ENCODE measurements at places on chromosomes 2 and 18.

GRCh38 chr18:35968278-35968880 lies 4.1 kb upstream of the RMP24 start:
- no peak for DNase-seq

- no peak for DNase-seq
Observed at GRCh38 chr2:230889911-230890601, 25.3 kb downstream of the ITM2C start.

- DNase-seq: no peak
Observed at GRCh38 chr2:75416420-75417342, 144.1 kb downstream of the EVA1A start.

DNA sequence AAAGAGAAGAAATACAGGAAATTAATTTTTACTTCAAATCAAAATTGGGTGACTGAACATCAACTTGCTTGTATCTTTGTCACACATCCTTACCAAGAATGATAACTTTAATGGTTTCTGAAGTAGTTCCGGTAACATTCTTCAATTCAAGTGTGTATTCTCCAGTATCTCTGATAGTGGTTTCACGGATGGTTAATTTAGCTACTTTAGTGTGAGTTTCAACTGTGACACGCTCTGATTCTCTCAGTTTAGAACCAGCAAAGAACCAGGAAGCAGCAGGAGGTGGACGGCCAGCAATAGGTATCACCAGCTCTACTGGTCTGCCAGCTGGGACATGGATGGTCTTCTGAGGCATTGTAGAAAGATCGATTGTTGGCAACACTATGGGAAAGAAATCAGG lies 62.3 kb downstream of the PLEKHA3 start:
- no peak for DNase-seq

- DNase-seq: no peak
Observed at GRCh38 chr2:118523761-118524160, 323.7 kb downstream of the EN1 start.

- DNase-seq: no peak
Observed at GRCh38 chr2:152550386-152550785, 166.9 kb downstream of the PRPF40A start.

Data from SK-N-DZ (cell line).